Hindlimb muscle (tissue), 1 donor: ENCODE measurements at places on chromosomes 11 and 22.
A peak's percentile ranks its signal among the peaks of the same experiment; 100 is the strongest.

GRCh38 chr11:123405123-123405592 lies 24.9 kb upstream of the GRAMD1B start:
- no peak for DNase-seq

DNA sequence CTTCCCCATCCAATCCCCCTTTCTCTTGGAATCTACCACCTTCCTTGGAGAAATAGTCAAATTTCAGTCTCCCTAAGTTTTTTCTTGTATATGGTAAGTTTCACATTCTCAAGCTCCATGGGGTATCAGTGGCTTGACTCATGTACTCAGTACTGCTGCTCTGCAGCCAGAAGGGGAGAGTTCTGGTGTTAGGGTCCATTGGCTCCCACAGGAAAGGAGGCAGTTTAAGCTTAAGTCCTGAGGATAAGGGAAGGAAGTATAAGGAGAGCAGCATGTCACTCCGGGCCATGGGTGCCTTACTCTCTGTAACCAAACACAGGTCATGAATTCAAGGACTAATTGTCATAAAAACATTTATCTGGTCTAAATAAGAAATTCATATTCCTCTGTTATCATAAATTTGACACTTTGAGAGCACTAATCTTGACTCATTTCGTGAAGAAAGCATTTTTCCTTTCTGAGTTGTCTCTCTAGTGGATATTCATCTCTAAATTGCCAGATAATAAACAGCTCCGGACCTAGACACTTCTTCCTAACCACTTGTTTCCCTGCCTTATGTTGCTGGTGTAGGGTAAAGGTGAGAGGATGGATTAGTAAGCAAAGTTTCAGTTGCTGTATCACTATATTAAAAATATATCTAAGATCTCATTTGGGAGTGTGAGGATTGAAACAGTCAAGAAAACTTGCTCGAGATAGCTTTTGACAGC lies 20.1 kb upstream of the SORL1 start:
- DNase-seq = no peak

DNA sequence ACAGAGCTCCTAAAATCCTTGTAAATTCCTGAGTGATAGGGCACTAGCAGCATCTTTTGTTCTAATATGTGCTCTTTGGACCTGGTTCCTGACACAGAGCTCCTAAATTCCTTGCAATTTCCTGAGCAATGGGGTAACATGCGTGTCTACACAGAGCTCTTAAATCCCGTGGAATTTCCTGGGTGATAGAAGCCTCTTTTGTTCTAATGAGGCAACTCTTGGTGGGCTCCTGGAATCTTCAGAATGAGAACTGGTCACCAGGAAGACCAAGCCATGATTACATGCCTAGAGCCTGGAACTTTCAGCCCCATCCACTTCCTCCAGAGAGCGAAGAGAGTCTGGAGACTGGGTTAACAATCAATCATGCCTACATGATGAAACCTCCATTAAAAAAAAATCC lies 19.0 kb downstream of the RSF1 start:
- no peak for DNase-seq

DNA sequence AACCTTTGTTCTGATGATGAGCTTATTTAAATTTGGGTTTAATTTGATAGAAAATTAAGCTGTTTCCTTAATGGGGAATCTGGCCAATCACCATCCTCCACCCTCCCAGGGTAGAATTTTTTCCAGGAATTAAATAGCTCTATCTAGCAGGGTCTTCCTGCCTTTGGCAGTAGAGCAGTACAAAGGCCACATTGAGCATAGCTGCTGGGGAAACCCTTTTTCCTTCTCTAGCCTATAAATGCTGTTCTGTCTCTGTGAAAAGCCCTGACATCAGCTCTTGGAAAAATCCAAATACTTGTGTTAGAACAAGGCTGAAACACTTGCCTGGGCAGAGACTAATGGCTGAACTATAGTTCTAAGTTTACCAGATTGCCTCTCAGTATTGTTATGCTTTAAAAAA lies 55.1 kb downstream of the ARHGEF12 start:
- DNase-seq = peak; percentile 44

DNA sequence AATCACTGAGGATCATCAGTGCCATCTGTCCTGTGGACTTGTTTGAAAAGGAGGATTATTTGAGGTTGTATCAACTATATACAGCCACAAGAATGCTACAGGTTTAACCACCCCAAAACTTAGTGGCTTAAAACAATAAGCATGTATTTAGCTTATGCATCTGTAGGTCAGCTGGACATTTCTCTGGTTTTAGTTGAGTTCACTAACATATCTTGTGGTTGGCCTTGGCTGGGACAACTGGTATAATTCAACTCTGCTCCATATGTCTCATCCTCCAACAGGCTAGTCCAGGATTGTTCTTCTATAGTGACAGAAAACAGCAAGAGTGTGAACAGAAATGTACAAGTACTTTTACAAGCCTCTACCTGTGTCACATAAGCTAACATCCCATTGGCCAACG lies 49.9 kb upstream of the SOX6 start:
- no peak for DNase-seq
